Stomach (tissue), 19 donors: ENCODE measurements at places on chromosomes 2 and 18. TPM values are rescaled to one million over a fixed set of nuclear protein-coding genes. Genes with fewer than 3 reads are reported as not detected.

DNA sequence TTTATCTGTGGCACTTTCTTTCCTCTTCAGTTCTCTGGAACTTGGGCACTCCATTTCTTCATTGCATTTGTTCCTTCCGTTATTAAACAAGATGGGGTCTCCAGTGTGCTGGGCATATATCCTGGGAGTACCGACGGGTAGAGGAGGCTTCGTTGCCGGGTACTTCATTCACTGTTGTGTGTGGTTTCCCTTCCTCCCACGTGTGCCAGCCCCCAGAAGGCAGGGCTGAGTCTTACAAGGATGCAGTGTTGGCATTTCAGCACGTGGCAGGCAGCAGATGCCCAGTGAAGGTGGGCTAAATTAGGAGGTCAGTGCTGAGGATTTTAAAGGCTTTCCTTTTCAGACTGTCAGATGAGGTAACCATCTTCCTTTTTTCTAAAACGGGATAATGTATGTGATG is 58.6 kb downstream of the MGAT5 start:
- peaks cover 1% of the 10 kb centered on the region for H3K36me3 ChIP-seq
- H3K4me3 ChIP-seq, result no peak overlapping the region
- no peaks in the 10 kb centered on the region for H3K27me3 ChIP-seq
- DNase-seq, result no peak
- no peak overlapping the region for H3K27ac ChIP-seq

GRCh38 chr2:135936524-135936923 is 48.9 kb downstream of the DARS1 start:
- no peak overlapping the region for H3K4me3 ChIP-seq
- H3K27me3 ChIP-seq, result no peaks in the 10 kb centered on the region
- H3K27ac ChIP-seq, result no peak overlapping the region
- no peaks in the 10 kb centered on the region for H3K4me1 ChIP-seq

DNA sequence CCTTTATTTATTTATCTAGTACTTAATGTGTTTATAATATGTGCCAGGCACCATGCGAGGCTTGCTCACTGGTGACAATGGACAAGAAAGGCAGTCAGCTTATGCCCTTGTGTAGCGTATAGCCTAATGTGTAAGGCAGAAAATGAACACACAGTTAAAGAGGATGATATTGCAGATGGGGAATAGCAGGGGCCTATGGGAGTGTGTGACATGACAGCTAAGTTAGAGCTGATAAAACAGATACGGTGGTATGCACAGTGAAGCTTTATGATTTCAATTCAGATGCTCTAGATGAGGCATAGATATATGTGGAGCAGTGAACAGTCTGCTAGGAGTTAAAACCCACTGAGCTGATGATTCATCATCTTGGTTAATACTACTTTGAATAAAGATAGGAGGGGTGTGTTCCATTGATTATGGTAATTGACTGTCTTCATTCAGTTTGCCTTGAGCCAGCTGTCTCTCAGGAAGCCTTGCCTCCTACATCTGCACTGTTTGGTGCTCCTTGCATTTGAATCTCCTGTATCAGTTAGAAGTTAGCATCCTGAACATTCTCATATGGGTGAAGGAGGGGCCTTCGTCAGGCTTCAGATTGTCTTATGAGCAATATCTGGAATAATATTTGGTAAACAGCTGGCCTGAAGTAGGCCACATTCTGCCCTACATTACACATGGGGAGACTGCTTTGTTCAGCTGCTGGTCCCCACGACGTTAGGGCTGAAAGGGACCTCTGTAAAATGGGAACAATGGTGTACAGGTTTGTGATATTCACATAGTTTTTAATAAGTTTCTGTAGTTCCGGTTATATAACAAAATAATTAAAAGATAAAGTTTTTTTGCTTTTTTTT is 13.2 kb downstream of the MAP4K4 start:
- H3K27me3 ChIP-seq, result no peaks in the 10 kb centered on the region
- H3K4me3 ChIP-seq, result no peak overlapping the region
- H3K27ac ChIP-seq, result no peak overlapping the region

GRCh38 chr2:3557639-3558204 is 411 bp downstream of the RNASEH1 start:
- H3K4me1 ChIP-seq, result peaks cover 19% of the 10 kb centered on the region
- peaks cover 39% of the 10 kb centered on the region for H3K36me3 ChIP-seq
- no peak for DNase-seq
- no peaks in the 10 kb centered on the region for H3K27me3 ChIP-seq
- H3K4me3 ChIP-seq, result peak overlapping the region; percentile 97

- H3K4me1 ChIP-seq, result no peaks in the 10 kb centered on the region
- no peak overlapping the region for H3K4me3 ChIP-seq
- DNase-seq, result no peak
- no peaks in the 10 kb centered on the region for H3K27me3 ChIP-seq
- no peak overlapping the region for H3K27ac ChIP-seq
Measured at GRCh38 chr2:148513427-148513826, 131.1 kb upstream of the EPC2 start.

DNA sequence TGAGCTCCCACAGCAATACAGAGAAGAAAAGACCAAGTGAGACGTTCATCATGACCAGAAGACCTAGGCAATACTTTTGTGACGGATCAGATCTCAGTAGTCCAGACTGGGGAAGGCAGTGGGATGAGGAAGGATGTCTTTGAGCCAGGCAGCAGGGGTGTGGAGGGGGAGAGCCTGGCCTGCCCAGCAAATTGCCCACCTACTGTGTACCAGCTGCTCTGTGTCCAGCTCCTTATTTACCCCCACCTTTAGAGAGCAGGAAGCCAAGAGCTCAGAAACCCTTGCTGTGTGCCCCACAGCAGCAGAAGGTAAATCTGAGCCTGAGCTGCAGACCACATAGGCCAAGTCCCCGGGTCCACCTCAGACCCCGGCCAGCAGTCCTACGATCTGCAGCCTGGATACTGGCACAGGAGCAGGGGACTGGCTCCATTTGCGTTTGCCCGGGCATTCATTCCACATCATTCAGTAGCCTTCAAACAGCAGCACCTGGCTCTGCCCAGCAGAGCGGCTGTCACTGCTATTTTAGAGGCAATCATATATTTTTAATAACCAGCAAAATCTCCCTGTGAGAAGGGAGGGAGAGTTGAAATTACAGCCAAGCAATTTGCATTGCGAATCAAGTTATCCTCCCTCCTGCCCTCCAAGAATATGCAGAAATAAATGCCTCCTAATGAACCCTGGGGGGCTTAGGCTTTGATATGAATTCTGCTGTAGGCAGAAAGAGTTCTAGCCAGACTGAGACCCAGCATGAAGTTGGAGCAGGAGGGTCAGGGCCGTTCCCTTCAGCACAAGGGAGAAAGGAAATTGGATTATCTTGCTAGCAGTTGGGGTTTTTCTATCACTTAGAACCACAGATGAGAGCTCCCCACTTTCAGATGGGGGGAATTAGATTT is 110.0 kb upstream of the FZD7 start:
- H3K36me3 ChIP-seq, result no peaks in the 10 kb centered on the region
- no peaks in the 10 kb centered on the region for H3K27me3 ChIP-seq
- no peak overlapping the region for H3K4me3 ChIP-seq
- no peak overlapping the region for H3K27ac ChIP-seq
- DNase-seq, result no peak

- H3K27ac ChIP-seq, result no peak overlapping the region
- DNase-seq, result no peak
- no peaks in the 10 kb centered on the region for H3K4me1 ChIP-seq
- no peaks in the 10 kb centered on the region for H3K27me3 ChIP-seq
- no peaks in the 10 kb centered on the region for H3K36me3 ChIP-seq
- H3K4me3 ChIP-seq, result no peak overlapping the region
Measured at GRCh38 chr2:228103379-228103778, 78.1 kb downstream of the SPHKAP start.

DNA sequence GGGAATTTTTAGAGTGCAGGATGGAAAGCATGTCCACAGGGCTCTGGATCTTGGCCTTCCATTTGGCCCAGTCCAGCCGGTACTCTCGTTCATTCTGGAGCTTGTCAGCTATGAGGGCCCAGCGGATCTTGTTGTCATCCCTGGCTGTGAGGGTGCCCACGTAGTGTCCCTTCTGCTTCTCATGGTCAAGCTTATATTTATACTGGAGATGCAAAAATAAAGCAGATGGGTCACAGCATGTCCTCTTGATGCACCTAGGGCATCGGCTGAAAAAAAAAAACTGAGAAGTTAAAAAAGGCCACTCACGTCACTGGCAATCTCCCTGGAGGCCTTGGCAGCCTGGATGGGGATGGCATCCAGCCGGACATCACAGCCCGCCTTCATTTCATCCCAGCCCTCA is 160.5 kb downstream of the RIF1 start:
- no peaks in the 10 kb centered on the region for H3K27me3 ChIP-seq
- H3K4me1 ChIP-seq, result no peaks in the 10 kb centered on the region
- H3K27ac ChIP-seq, result no peak overlapping the region

GRCh38 chr2:205276116-205276777 is 406.1 kb upstream of the NRP2 start:
- H3K4me1 ChIP-seq, result peaks cover 5% of the 10 kb centered on the region
- no peak for DNase-seq
- H3K4me3 ChIP-seq, result no peak overlapping the region

DNA sequence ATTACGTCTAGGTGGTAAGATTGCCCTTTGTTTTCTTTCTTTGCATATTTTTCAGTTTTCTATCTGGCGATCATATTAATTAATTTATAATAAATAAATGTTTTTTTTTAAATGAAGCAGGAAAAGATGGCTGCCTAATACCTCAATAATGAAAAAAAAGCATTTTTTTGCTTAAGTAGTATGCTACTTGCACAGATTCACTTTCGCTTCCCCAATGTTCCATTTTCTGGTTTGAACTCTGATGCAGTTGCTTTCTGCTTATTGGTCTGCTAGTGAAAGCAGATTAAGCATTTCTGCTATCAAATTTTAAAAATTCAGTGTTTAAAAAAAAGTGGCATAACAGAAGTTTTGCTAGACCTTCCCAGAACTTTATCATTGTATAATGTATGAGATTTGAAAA is 11.9 kb upstream of the TMEM182 start:
- no peaks in the 10 kb centered on the region for H3K36me3 ChIP-seq
- H3K27ac ChIP-seq, result no peak overlapping the region
- DNase-seq, result no peak

GRCh38 chr2:104433657-104434056 is 420.3 kb upstream of the POU3F3 start:
- no peaks in the 10 kb centered on the region for H3K4me1 ChIP-seq
- H3K27me3 ChIP-seq, result no peaks in the 10 kb centered on the region
- no peak for DNase-seq
- H3K4me3 ChIP-seq, result no peak overlapping the region

- no peaks in the 10 kb centered on the region for H3K36me3 ChIP-seq
- DNase-seq, result no peak
- H3K4me3 ChIP-seq, result no peak overlapping the region
- H3K27me3 ChIP-seq, result no peaks in the 10 kb centered on the region
- no peak overlapping the region for H3K27ac ChIP-seq
- H3K4me1 ChIP-seq, result peaks cover 15% of the 10 kb centered on the region
Measured at GRCh38 chr18:35174093-35174731, 66.6 kb upstream of the ZNF397 start.

DNA sequence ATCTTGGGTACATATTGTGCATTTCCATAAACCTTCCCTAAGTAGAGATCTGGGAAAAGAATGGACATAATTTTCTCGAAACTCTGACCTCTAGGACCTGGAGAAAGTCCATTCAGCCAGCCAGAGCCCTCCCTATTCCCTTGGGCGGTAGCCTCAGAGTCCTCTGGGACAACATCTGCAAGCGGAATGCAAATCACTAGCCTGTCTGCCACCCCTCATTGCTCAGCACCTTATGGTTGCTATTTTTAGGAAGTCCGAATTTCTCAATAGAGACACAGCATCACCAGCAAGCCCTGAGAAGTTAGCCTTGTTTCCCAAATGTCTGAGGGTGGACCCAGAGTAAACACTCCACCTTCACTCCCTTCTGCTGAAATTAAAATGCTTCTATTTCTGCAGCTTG is 17.6 kb upstream of the CD28 start:
- no peak overlapping the region for H3K4me3 ChIP-seq
- H3K36me3 ChIP-seq, result no peaks in the 10 kb centered on the region
- no peaks in the 10 kb centered on the region for H3K27me3 ChIP-seq
- H3K4me1 ChIP-seq, result peaks cover 3% of the 10 kb centered on the region
- DNase-seq, result no peak
- no peak overlapping the region for H3K27ac ChIP-seq

DNA sequence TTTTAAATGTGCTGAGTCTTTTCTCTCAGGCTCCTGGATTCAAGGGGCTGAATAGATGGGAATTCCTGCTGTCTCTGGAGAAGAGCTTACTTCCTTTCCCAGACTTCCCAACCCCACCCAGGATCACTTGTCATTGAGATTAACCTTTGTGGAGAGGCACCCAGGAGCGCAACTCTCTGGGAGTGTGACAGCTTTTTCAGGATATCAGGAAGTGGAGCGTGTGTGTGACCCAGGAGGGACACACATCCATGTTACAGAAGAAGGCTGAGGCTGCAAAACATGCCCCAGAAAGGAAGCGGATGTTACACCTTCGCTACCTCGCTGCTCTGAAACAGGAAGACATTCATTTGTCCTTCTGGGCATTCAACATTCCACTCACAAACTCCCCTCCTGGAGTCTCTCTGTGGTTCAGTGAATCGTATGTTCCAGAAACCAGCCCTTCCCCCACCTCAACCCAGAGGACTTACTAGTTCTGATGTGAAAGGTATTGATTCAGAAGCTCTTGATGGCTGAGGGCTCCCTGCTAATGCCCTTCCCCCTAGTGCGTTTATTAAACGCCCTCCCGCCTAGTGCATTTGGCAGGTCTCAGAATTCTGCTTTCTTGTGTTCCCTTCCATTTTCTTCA is 523.9 kb downstream of the TNS1 start:
- no peak for DNase-seq
- H3K27ac ChIP-seq, result no peak overlapping the region
- H3K27me3 ChIP-seq, result no peaks in the 10 kb centered on the region
- no peaks in the 10 kb centered on the region for H3K36me3 ChIP-seq

- H3K4me3 ChIP-seq, result peak overlapping the region; percentile 70
- peak overlapping the region; percentile 81 for H3K27ac ChIP-seq
- H3K36me3 ChIP-seq, result no peaks in the 10 kb centered on the region
- H3K4me1 ChIP-seq, result no peaks in the 10 kb centered on the region
Measured at GRCh38 chr2:118089139-118089800, 999 bp downstream of the INSIG2 start.

GRCh38 chr18:51878724-51879123 is 461.3 kb upstream of the DCC start:
- H3K36me3 ChIP-seq, result no peaks in the 10 kb centered on the region
- DNase-seq, result no peak
- no peak overlapping the region for H3K4me3 ChIP-seq
- no peaks in the 10 kb centered on the region for H3K4me1 ChIP-seq
- H3K27ac ChIP-seq, result no peak overlapping the region
- H3K27me3 ChIP-seq, result no peaks in the 10 kb centered on the region

TPO gene
- 11.1 TPM for total RNA-seq

C2orf78 gene
- not detected for total RNA-seq

NPHP1 gene
- total RNA-seq, result 5.5 TPM

ESPNL gene
- not detected for total RNA-seq

CDH20 gene
- total RNA-seq, result not detected

RTP5 gene
- not detected for total RNA-seq

MRPS5 gene
- 70.1 TPM for total RNA-seq

DTNA gene
- total RNA-seq, result 18.5 TPM

FBXO41 gene
- 16.8 TPM for total RNA-seq

SKOR2 gene
- total RNA-seq, result not detected

SLC9A4 gene
- total RNA-seq, result 143 TPM

PPIL3 gene
- total RNA-seq, result 5.5 TPM

FBXO36 gene
- total RNA-seq, result not detected

AGPS gene
- 163 TPM for total RNA-seq

ROCK2 gene
- total RNA-seq, result 40.2 TPM

CNDP1 gene
- total RNA-seq, result 0.72 TPM

KIF3C gene
- total RNA-seq, result 7.3 TPM
